ENCODE measurements at places on chromosomes 12 and 14.
A peak's percentile ranks its signal among the peaks of the same experiment; 100 is the strongest.

- no peak for DNase-seq
Observed at GRCh38 chr14:20501346-20501745, 4.0 kb upstream of the RNASE10 start.

- DNase-seq, result no peak
Observed at GRCh38 chr14:54312166-54312801, 84.5 kb upstream of the CDKN3 start.

- DNase-seq, result no peak
Observed at GRCh38 chr14:68687746-68688145, 105.1 kb downstream of the ZFP36L1 start.

- DNase-seq, result no peak
Observed at GRCh38 chr14:71001742-71002141, 94.5 kb downstream of the PCNX1 start.

DNA sequence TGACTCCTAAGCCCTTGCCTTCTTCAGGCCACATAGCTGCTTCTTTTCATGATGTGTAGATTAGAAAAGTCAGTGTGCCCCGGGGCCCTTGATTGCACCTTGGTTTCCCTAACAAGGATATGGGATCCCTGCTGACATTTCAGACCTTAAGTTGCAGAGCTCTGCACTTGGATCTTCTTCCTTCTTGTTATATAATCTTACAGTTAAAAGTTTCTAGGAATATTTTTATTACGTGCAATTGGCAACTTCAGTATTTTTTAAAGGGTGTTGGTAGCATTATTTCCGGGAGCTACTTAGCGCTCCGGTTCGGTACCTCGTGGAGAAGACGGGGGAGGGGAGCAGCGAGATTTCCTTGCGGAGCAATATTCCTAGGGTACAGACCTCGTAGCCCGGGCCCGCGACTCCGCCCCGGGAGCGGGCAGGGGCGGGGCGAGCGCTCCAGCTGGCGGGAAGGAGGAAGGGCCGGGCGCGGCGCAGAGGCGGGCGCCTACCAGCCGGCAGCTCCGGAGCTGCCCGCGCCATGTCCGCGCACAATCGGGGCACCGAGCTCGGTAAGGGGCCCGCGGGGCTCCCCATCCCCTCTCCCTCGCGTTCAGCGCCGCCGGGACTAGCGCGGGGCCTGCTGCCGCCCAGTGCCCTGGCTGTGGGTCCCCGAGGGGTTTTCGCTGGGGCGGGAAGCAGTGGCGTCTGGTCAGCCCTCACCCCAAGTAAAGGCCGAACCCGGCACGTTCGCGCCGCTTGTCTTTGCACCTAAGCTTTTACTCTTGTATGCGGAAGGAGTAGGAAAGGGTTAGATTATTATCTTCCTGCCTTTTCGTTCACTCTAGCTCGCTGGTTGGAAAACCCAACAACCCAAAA, at the start of gene DERA:
TSS of gene DERA (plus strand) at position 469 of the 858 bp plus-strand sequence. CDS start at position 521, 52 bp downstream.
- DNase-seq, result peak; percentile 88

DNA sequence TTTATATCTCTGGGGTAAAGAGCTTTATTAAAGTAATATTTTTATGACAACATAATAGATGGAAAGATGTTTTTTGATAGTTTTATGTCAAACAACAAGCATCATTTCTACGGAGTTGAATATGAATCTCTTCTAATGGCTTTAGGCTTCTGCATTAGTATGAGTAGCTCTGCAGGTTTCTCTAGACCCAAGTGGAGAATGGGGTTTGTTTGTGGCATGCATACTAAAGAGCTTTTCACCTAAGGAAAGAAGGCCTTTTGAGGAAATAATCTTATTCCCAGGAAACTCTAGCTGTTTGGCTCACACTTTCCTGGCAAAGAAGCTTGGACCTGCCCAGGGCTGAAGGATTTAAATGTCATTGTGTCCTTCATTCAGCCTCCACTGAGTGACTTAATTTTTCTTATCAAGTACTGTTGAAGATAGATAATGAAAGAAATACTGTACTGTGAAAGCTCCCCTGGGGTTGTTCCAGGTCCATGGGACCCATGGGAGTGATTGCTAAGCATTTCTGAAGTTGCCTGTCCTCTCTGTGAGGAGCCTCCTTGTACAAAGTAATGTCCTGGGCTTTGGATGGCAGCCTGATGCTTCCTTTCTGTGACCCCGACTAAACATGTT, 469.3 kb downstream of the LRIG3 start:
- no peak for DNase-seq

DNA sequence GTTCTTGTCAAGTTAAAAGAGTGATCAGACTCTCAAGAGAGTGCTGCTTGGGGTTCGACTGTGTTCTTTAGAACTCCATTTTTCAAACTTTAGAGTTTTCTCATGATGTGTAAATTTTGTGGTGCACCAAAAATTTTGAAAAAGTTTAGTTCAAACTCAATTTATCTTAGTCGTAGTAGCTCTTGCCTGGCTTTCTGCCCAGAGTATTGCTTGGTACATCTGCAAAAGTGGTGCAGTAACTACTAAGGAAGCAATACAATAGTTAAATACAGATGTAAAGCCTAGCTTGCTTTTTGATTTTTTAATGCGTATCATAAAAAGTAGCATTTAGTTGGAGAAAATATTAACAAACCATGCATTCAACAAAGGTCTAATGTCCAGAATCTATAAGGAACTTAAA, 9.5 kb upstream of the CCDC91 start:
- no peak for DNase-seq

GRCh38 chr12:112965643-112966042, 12.7 kb upstream of the OAS2 start:
- DNase-seq, result no peak

GRCh38 chr12:109489016-109489954, 11.9 kb downstream of the UBE3B start:
- DNase-seq, result no peak

DNA sequence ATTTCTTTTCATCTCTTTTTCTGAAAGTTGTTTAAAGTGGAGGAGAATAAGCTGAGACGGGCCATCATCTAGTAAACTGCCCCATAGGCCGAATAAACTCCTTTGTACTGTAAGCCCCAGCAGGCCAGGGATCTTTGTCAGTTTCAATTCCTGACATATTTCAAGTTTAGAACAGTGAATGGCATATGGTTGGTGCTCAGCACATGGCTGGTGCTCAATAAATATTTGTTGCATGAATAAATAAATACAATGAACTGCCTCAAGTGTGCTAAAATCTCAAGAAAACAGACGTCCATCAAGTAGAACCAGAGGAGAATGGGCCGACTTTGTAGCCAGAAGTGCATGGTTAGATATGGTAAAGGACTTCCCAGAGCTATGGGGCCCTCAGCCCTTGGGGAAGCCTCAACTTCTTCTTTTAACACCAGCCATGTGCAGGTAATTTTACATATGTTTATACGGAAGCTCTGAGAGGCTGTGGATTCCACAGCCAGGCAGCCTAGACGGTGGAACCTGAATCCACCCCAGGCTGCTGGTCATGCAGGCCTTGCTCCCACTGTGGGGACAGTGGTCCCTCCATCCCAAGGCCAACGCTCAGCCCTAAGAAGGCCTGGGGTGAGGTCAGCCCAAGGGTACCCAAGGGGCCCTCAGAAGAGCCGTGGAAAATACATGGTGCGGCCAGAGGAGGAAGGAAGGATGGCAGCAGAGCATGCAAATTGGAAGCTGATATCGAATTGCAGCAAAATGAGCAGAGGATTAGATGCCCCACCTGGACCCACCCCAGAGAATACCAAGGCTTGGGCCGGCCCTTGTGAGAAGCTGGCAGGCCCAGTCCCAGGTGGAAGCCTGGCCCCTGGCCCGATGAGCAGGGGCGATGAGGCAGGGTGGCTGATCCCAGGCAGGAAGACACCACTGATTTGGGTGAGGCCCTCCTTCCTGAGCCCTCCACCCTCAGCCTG, 8.7 kb upstream of the AQP2 start:
- DNase-seq, result peak; percentile 61

DNA sequence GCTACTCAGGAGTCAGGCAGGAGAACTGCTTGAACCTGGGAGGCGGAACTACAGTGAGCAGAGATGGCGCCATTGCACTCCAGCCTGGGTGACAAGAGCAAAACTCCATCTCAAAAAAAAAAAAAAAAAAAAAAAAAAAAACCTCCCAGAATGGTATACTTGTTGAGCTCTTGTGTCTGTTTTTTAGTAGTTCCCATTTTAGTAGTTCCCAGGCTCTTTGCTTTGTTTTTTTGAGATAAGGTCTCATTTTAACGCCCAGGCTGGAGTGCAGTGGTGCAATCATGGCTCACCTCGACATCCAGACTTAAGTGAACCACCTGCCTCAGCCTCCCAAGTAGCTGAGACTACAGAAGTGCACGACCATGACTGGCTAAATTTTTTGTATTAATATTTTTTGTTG, 13.4 kb downstream of the ATXN2 start:
- DNase-seq, result no peak

DNA sequence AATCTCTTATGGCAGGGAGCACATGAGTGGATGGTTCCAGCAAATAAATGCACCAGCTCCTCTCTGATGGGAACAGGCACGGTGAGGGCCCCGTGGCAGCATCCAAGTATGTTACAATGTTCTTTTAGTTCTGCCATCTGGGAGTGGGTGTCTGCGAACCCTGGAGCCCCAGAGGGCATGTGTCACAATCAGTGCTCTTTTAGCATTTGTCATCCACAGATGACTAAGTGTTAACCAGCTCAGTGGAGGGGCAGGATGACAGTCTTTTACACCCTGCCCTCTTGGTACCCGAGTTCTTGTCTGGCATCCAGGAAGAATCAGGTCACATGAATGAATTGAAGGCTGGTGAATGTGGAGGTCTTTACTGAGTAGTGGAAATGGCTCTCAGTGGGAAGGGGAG, 560.4 kb upstream of the FLRT2 start:
- no peak for DNase-seq

- no peak for DNase-seq
Observed at GRCh38 chr12:21852251-21852650, 77.7 kb upstream of the KCNJ8 start.

GRCh38 chr12:62264706-62265105, 4.5 kb downstream of the USP15 start:
- no peak for DNase-seq

GRCh38 chr12:3529281-3529680, 38.3 kb downstream of the PRMT8 start:
- no peak for DNase-seq

DNA sequence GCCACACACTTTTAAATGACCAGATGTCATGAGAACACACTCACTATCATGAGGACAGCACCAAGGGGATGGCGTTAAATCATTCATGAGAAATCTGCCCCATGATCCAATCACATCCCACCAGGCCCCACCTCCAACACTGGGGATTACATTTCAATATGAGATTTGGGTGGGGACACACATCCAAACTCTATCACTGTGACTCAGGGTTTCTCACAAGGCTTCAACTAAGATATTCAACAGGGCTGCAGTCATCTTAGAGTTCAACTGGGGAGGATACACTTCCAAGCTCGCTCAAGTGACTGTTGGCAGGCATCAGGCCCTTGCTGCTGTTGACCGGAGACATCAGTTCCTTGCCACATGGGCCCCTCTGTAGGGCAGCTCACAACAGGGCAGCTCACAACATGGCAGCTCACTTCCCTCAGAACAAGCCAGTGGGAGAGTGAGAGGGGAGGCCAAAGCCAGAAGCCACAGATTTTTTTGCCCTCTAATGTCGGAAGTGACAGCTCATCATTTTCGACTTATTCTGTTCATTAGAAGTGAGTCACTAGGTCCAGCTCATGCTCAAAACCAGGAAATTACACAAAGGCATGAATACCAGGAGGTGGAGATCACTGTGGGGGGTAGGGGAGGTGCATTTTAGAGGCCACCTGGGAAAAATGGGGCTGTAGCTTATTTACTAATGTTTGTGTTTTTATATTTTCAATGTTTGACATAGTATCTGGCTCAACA, 50.8 kb upstream of the PTHLH start:
- no peak for DNase-seq

DNA sequence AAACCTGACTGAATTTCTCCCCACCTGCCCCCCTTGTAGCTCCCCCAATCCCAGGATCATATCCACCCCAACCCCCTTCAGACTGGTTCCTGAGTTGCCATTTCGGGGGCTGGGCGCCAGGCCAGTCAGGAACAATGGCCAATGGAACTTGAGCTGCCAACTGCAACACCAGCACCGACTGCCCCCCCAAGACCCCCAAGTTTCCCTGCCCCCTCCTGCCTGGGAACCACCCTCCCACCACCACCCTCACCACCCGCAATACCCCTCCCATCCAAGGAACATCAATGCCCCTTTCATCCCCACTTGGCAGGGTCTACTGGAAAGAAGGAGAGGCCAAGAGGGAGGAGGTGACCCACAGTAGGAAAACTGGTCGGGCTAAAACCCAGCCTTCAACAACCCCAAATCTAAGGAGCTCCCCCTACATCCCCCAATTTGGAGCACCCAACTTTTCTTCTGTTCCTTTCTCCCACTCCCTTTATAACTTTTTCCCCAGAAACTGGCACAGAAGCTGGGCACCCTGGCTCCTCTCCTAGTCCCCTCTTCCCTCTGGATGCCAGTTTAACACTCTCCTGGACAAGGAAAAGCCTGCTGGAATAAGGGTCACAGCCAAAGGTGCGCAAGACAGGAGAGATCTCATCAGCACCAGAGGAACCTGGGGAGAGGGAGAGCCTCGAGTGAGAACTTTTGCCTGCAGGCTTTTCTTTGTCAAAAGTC, 1.6 kb upstream of the NDRG2 start:
- no peak for DNase-seq

Measured in aorta (tissue), 5 donors.